ENCODE measurements at places on chromosomes 5 and 9.

- no peak for DNase-seq
Measured at GRCh38 chr5:125160787-125161502, 414.5 kb upstream of the ZNF608 start.

DNA sequence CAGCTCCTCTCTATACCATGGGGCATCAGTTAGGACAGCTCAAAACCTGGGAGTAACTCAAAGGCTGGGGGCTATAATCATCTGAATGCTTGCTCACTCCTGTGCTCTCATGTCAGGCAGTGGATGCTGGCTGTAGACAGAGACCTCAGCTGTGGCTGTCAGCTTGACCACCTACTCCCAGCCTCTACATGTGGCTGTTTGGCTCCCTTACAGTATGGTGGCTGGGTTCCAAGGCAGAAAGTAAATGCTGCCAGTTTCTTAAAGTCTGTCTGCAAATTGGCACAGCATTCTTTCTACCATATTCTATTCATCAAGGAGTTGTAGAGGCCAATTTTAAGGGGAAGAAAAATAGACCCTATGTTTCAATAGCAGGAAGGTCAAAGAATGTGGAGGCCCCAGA is 66.9 kb downstream of the TMC1 start:
- DNase-seq, result no peak

- DNase-seq, result no peak
Measured at GRCh38 chr5:78499485-78499884, 139.1 kb downstream of the SCAMP1 start.

- peak; percentile 6 for DNase-seq
Measured at GRCh38 chr9:28547527-28547926, 974.2 kb upstream of the C9orf72 start.

DNA sequence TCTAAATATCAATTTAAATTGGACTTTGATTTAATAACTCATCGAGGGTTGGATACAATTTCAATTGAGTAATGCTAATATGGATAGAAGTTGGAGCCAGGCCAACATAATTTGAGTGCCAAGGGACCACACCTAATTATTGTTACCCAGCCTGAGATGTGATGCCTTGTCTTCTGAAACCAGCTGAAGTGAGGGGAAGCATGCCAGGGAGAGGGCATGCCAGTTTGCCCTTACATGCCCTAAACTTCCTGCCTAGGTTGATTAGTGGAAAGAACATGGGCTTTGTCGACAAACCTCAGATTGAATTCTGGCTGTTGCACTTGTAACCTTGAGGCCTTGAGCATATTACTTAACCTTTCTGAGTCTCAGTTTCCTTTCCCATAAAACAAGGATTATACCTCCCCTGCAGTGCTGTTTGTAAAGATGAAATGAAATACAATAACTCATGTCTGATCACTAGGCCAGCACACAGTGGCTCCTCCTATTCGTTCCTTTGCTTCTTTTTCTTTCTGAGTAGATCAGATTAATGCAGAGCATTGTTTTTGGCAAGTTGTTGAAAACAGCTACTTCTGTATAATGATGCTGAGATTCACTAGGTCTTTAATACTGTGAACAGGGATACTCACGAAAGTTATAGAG is 412.8 kb downstream of the TLE4 start:
- peak; percentile 19 for DNase-seq
